CD4-positive, alpha-beta T cell treated with Interleukin-12 subunit alpha and Interleukin-12 subunit beta, for 1 hour (primary cell): ENCODE measurements at places on chromosomes 11 and 22.
A peak's percentile ranks its signal among the peaks of the same experiment; 100 is the strongest.

DNA sequence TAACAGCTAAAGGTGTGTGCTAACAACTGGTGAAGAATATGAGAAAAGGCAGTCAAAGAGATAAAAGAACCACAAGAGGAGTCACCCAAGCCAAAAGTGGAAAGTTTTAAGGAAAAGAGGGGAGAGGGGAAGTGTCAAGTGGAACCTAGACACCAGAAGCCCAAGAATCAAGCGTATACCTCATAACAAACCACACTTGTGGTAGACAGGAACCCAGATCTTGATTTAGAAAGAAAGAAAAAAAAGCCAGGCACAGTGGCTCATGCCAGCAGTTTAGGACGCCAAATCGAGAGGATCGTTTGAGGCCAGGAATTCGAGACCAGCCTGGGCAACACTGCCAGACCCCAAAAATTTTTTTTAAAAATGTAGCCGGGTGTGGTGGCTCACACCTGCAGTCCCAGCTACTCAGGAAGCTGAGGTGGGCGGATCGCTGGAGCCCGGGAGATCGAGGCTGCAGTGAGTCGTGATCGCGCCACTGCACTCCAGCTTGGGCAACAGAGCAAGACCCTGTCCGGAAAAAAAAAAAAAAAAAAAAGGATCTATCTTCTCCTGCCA is 877 bp downstream of the SLC25A17 start:
- peak; percentile 24 for DNase-seq

- peak; percentile 43 for DNase-seq
Measured at GRCh38 chr11:10930972-10931760, 73.3 kb upstream of the ZBED5 start.

DNA sequence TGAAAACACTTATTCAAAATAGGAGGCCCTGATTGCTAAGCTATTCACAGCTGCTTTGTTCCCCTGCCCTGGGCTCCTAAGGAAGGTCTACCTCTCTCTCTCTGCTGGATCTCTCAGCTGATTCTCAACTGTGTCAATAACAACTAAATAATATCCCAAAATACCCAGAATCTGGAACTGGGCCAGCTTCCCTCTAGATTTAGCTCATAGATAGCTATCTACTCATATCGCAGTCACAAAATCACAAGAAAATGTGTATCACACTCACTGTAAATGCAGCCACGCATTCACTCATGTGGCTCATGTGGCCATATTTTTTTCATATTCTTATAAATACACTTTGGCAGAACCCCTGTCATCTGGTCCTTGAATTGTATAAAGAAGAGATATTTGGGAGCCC is 555.1 kb downstream of the OPCML start:
- no peak for DNase-seq

GRCh38 chr22:36858966-36859365 is 1.8 kb upstream of the NCF4 start:
- no peak for DNase-seq

DNA sequence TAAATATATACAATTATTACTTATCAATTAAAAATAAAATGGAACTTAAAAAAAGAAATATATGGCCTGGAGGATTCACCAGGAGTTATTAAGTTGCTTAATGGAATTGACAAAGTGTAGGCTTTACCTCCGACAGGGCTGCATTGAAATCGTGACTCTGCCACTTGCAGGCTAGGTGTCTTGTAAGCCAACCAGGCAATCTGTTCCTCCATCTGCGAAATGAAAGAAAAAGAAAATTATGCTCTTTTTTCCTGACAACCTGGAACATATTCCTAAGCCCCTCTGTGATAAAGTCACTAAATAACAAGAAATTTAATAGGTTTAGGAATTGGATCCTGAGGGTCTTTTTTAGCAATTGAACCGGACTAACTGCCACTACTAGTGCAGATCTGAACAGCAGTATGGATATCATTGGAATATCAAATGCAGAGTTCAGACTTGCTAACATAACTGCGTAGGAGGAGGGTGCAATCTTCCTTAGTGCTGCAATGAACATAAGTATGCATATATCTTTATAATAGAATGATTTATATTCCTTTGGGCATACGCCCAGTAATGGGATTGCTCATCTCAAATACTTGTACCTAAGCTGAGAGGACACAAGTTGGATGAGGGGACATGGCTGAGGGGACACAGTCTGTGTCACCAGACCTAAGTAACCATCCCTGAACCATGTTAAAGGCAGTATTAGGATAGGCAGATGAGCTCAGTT is 42.5 kb upstream of the CEP126 start:
- no peak for DNase-seq

GRCh38 chr11:92980312-92980711 is 10.9 kb downstream of the MTNR1B start:
- no peak for DNase-seq

- DNase-seq, result peak; percentile 33
Measured at GRCh38 chr11:115256397-115257197, 247.6 kb downstream of the CADM1 start.

DNA sequence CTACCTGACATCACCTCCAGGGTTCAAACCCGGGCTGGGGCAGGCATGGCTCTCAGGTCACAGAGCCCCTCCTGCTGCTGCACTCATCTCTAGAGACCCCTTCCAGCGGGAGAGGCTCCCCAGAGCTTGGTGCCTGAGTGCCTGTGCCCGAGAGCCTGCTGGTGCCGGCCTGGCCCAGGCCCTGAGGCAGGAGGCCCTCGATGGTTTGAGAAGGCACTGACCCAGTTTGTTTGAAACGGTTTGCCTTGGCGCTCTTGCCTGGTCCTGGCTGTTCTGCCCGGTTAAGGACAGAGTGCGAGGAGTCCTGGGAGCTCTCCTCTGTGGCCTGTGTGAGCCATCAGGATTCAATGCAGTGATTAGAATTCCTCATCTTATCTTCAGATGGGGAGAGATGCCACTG is 88.9 kb downstream of the TBC1D22A start:
- no peak for DNase-seq

DNA sequence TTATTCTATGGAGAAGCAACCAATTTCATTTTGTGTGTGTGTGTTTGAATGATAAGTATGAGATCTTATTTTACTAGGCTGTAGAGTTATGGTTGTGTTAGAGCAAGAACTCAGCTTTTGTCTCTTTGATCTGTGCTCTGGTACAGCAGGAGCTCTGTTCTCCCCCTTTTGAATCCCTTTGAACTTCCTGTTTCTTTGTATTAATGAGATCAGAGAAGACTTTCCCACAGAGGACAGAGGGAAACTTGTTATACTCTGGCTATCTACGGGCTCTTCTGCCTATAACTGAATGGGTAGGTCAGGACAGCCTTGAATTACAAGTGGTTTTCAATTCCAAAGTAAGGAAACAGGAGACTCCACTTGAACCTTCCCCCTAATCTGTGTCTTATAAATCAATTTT is 1015.0 kb upstream of the RAG2 start:
- no peak for DNase-seq

GRCh38 chr11:12128301-12128751 is 17.9 kb downstream of the MICAL2 start:
- no peak for DNase-seq

DNA sequence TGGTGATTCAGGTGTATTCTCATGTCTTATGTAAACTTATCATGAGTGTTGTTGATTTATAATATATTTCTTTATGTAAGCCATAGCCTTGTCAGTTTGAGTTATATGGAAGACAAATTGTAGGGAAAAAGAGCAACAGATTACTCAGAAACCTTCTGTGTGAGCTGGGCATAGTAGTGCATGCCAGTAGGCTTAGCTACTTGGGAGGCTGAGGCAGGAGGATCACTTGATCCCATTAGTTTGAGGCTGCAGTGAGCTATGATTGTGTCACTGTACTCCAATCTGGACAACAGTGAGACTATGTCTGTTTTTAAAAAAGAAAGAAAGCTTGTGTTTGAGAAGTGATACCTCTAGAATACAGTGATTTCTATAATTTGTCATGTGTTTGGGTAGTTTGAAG is 2.2 kb upstream of the RAB30 start:
- no peak for DNase-seq

DNA sequence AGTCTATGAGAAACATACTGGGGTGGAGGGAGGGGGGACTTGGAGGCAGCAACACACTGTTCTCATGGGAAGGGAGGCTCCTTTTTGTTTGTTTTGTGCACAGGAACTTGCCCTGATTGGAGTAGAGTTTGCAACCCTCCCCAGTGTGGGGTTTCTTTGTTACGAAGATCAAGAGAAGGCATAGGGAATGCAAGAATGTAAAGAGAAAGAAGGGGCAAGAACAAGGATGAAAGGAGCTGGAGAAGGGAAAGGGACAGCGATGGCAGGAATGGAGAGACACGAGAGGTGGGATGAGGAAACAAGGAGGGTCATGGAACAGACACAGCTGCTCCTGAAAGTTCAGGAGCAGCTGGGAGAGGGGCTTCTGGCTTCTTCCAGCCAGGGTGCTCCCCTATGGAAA is 611.7 kb downstream of the NTM start:
- no peak for DNase-seq

DNA sequence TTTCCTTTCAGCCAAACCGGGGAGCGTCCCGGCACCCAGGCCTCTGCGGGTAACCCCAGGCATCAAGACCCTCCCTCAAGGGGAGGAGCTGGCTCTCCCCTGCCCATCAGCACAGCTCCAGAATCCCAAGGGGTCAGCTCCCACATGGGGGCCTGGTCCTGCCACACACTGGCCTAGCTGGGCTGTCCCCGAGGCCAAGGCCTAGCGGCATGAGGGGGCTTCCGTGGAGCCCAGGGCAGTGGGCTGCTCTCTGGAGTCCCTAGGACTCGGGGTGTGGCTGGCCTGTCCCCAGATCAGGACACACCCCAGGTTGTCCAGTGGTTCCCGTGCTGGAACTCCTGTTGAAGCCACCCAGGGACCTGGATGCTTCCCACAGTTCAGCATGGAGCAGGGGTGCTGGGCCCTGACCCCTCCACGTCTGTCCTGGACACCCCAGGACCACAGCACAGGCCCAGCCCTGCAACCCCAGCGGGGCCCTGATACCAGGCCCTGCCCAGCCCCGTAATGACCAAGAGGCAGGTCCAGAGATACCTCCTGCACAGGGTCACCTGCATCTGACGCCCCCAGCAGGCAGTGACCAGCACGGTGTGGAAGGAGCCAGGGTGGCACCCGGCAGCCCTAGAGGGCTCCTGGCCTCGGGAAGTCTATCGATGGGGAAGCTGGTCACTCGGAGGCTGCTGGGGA is 5.5 kb downstream of the HRAS start:
- DNase-seq, result no peak

DNA sequence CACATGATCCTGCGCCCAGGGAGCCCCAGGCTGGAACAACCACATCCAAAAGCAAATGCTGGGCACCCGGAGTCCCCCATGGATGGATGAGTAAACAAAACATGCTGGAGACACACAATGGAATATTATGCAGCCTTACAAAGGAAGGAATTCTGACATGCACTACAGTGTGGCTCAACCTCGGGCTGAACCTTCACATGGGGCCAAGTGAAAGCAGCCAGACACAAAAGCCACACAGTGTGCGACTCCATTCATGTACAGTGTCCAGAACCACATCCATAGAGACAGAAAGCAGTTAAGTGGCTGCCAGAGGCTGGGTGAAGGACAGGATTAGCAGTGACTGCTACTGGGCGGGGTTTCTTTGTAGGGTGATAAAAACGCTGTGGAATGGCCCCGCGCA is 10.1 kb downstream of the POLR3H start:
- no peak for DNase-seq

GRCh38 chr22:44335903-44336803 is 23.4 kb upstream of the SHISAL1 start:
- peak; percentile 4 for DNase-seq

DNA sequence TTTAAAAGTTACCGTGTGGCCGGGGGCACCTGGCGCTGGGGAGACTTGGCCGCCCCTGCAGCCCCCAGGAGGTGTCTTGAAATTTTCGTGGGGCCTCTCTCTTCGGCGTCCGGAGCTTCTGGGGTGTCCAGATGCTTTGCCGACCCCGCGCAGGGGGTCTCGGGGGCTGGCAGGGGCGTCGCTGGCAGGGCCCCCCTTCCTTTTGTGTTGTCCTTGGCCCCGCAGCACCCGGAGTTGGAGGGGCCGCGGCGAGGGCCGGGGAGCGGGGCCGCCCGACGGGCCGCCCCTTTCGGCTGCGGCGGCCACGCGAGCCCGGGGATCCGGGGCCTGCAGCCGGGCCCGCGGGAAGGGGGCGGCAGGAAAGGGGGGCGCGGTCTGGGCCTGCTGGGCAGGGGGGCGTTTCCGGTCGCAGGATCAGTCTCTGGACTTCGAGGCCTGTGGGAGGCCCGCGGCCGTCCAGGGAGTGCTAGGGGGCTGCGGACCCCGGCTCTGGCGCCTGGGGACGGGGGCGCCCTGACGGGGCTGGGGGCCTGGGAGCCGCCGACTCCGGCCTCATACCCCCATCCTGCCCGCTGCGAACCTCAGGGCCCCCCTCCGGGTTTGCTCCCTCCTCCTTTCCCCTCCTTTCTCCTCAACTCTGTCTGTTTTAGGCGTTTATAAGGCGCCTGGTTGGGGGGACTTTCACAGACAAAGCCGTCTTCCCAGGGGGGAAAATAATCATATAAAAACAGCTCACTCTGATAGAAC is 869 bp downstream of the ZC3H7B start:
- DNase-seq, result peak; percentile 15

DNA sequence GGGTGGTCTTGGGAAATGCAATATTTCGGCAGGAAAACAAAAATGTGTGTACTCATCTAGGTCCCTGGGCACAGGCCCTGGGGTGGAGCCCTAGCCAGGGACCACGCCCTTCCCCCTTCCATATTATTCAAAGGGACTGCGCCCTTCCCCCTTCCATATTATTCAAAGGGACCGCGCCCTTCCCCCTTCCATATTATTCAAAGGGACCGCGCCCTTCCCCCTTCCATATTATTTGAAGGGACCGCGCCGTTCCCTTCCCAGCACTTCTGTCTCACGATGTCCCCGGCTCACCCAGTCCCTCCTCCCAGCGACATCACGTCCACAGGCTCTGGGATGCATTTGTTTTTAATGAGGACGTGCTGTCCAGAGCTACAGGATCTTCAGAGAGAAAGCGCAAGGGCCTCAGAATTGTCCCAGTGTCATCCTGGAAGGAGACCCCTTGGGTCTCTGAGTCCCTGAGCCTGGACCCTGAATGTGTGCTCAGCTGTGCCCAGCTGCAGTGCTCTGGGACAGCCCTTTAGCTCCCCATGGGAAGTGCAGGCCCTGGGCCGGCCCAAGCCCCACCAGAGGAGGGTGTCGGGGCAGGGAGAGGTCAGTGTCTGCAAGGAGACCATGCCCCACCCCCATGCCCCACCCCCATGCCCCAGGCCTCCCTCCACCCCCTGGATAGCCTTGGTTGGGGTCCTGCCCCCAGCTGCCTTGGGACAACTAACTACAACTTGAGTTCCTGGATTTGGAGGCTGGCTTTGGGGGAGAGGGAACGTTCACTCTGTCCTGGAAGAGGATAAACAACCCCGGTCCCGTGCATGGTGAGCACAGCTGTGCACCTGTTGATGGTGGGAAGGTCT is 810.0 kb downstream of the BRD1 start:
- no peak for DNase-seq

DNA sequence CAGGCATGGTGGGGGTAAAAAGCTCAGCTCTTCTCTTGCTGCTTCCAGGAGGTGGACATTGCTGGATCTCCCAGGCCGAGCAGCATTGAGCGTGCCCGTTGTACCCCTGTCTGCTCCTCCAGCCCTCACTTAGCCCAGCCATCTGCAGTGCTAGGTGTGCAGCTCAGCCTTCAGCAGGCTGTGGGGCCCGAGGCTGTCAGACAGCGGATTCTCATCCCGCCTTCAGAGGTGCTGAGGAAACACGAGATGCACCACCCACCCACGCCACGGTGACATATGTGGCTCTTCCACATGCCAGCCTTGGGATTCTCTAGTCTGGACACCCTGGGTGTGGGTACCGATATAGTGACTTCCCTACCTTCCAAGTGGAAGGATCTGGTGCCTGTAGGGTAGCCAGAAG is 48.9 kb upstream of the NECTIN1 start:
- no peak for DNase-seq

GRCh38 chr11:13378316-13378715 is 84.7 kb downstream of the BTBD10 start:
- no peak for DNase-seq
